Cardiac septum (tissue), 1 donor: ENCODE measurements at places on chromosomes 4 and X.

DNA sequence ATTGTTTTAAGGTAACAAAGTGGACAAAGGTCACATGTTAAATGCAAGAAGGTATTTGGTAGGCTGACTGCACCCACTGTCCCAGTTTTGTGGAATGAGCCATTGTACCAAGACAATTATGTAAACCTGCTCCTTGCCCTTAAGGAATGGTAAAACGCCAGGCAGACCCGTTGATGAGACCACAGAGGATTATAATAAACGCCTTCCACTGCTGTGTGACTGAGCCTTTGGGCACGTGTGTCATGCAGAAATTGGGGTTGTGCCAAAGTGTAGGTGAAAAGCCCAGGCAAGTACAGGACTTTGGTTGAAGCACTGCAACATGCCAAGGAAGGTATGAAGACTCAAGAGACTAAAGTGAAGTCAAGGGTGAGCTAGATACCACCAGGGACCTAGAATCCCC, 59.7 kb downstream of the LRRC66 start:
- no peak for DNase-seq

DNA sequence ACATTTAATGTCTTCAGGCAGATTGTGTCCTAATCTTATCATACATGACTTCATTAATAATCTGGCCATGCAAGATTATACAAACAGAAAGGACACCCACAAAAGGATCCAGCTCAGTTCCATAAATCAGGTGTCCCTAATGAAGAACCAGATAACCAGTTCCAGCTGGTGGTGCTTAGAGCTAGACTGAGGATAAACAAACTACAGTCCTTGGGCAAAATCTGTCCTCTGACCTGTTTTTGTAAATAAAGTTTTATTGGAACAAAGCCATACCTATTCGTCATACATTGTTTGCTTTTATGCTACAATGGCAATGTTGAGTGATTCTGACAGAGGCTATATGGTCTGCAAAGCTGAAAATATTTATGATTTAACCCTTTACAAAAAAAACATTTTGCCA, 199.5 kb downstream of the MID1IP1 start:
- DNase-seq: no peak

- DNase-seq: no peak
Observed at GRCh38 chr4:33268776-33269175, 2548.6 kb downstream of the PCDH7 start.

- no peak for DNase-seq
Observed at GRCh38 chrX:28693101-28693500, 105.9 kb downstream of the IL1RAPL1 start.

GRCh38 chr4:110165382-110166286, 32.8 kb downstream of the ELOVL6 start:
- DNase-seq: no peak

DNA sequence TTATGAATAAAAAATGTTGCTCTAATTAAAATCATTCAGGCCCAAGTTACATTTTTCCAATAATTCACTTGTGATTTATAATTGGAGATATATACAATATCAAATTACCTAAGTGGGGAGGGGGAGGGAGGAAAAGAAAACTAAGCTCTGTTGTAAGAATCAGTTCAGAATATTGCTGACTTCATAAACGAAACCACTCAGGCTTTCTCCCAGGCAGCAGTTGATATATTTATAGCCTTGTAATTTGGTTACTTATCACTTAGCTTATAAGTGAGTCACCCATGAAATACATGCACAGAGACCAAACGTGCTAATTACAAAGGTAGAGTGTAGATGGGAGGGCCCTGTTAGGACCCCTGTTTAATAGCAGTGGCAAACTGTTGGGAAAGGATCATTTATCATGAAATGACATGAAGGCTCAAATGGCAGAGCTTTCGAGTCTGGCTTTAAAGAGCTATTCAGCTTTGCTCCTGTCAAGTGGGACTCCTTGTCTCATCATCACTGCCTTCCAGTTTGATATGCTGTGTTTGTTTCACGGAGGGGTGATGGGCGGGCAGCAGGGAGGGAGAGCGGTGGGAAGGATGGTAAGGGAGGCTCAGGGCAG, 105.6 kb upstream of the PGRMC2 start:
- no peak for DNase-seq

DNA sequence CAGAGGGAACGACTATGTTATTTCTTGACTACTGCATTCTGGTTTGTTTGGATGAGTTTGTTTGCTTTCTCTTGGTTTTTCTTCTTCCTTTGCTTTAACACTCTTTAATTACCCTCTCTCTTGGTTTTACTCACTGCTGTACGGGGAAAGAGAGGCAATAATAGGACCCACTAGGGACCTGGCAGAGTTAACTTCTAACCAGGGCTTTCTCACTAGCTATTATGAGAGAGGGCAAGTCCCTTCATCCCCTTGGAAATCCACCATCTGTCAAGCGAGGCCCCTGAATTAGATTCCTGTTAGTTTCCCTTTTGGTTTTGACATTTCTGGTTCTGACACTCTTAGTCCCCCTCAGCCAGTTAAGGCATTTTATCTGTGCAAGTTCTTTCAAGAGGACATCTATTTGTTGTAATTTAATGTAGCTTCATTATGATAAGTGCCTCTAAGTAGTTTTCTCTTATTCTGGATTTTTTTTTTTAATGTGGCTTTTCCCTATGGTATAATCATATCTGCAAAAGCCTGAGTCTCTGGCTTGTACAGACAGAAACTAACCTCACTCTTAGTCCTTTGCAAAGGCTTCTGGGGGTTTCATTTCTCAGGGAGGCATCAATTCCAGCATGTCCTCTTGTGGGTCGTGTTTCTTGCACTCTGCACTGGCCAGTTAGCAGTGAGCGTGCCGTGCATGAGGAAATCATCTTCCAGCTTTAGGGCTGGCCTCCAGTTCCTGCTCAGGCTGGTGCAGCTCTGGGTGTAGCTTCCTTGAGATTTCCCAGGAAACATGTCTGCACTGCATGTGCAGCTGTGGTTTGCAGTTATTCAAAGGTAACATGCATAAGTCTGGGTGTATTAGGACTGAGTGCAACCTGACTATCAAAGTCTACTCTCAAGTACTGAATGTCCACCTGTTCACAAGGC, 221.3 kb downstream of the STIM2 start:
- DNase-seq: no peak

- DNase-seq: no peak
Observed at GRCh38 chr4:151951671-151952050, 190.9 kb upstream of the GATB start.

- DNase-seq: no peak
Observed at GRCh38 chrX:73262991-73263390, 48.3 kb upstream of the NAP1L2 start.

DNA sequence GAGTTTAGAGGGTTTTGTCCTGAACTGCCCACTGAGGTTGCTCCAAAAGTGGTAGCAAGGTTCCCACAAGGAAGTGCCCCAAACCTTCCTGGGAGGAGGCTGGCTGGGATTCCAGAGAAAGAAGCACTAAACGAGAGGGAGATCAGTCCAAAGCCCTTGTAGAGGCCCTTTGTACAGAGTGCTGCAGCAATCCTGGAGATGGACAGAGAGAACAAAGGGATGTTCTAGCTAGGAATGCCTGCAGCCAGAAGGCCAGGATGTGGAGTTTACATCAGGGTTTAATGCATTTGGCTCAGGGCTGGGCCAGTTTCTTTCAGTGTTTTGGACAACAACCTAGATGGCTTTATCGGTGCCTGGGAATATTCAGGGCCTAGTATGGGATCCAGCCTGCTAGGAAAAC, 2155.1 kb upstream of the AGA start:
- DNase-seq: no peak

GRCh38 chrX:80334583-80334982, 85.7 kb upstream of the TENT5D start:
- DNase-seq: no peak

GRCh38 chr4:86449746-86450588, 90.1 kb upstream of the MAPK10 start:
- DNase-seq: no peak

DNA sequence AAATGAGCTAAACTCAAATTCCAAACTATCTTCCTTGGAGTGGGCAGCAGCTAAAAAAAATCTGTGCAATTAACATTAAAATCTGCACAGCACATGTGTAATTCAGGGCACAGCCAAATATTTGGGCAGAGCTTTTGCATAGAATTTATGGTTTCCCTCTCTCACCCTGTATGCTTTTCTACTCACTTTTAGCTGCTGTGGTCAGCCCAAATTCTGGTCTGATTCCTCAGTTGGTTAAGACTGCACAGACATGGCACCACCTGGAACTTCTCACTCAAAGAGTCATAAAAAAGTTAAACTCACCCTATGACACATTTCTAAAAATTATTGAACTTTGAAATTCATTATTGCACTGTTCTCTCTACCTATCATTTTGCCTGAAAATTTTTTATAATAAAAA, 4.9 kb upstream of the PLK4 start:
- no peak for DNase-seq

GRCh38 chrX:42739741-42740140, 38.2 kb downstream of the PPP1R2C start:
- DNase-seq: no peak

DNA sequence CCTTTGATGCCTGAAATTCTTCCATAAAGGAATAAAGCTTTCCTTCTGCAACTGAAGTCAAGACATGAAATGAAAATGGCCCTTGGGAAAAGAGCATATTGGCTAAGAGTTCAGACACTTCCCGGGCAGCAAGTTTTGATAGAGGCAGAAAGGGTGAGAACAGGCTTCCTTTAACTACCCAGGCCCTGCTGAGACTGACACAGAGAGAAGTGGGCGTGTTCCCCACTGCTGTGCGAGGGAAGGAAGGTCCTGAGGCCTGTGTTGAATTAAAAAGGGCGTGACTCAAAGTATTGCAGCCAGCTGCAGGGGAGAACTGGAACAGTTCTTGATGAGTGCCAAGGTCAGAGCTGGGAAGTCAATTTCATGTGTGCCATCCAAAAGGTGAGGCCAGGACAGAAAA, 33.9 kb upstream of the ADGRG2 start:
- DNase-seq: no peak

- no peak for DNase-seq
Observed at GRCh38 chr4:141610365-141610764, 26.0 kb upstream of the IL15 start.

DNA sequence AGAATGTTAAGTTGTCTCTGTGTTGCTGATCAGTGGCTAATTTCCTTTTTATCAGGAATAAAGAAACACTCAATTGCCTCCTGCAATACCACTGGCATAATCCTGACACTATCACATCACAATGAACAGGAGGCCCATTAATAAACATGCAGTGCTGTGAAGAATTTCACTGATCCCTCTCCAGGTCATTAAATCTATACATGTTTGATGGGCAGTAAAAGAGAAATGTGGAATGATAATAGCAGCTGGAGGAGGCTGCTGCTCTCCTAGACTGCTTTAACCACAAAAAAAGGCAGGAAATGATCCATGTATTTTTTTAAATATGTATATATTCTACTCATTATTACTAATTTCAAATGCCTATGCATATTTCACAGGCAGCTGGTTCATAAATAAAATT, 202.1 kb downstream of the CENPC start:
- no peak for DNase-seq

- DNase-seq: no peak
Observed at GRCh38 chr4:114562176-114562904, 36.3 kb upstream of the UGT8 start.

DNA sequence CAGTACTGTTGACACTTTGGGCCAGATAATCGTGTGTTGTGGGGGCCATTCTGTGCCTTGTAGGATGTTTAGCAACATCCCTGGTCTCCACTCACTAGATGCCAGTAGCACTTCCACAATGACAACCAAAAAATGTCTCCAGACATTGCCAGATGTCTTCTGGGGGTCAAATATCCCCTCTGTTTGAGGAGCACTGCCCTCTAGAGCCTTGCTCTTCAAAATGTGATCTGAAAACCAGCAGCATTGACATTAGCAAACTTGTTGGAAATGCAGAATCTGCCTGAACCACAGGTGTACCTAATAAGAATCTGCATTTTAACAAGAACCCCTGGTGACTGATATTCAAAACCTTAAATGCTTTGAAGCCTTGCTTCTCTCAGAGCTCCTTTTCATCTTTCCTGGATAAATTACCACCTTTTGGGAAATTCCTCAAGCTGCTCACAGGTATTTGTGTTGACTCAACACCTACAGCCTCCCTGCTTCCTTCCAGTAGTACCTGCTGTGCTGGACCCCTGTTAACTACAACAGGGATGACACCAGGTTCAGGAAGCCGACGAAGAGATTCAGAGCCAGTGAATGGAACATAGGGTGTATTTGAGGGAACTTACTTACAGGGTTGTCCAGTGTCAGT, 459.0 kb upstream of the NR3C2 start:
- DNase-seq: no peak

DNA sequence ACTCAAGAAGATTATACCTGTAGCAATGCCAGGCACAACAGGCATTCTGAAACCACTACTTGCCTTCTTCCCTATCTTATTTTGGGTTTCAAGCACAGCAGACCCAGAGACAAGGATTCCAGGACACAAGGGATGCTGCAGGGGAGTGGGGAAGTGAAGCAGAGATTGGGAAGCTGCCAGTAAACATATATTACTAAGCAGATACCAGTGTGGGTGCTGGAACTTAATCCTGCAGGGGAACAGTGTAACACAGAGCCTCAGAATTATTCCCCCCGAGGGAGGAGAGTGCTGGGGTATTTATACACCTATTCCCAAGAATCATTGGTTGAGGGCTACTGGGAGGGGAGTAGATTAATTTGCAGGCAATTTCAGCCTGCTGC, 33.3 kb upstream of the MAML3 start:
- DNase-seq: no peak

DNA sequence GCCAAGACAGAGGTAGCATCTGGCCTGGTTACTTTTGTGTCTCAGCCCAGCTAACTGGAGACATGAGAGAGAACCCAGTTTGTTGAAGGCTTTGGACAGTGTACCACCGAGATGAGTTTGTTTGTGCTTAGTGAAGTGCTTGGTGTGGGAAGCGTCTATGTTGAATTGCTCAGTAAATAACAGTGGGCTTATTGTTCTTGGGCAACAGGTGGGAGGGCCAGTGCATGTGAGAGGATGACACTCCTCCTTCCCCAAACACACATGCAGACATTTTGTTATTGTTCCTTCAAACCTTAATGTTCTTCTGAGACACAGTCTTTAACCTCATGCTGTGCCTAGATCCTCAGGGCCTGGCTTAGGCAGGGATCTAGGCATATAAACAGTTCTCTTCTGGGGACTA, 39.7 kb downstream of the MSN start:
- DNase-seq: no peak

- DNase-seq: no peak
Observed at GRCh38 chrX:11609109-11609508, 56.6 kb downstream of the ARHGAP6 start.

- no peak for DNase-seq
Observed at GRCh38 chrX:17814557-17814956, 46.5 kb downstream of the RAI2 start.

GRCh38 chr4:8244001-8244757, 25.4 kb upstream of the HTRA3 start:
- DNase-seq: no peak

DNA sequence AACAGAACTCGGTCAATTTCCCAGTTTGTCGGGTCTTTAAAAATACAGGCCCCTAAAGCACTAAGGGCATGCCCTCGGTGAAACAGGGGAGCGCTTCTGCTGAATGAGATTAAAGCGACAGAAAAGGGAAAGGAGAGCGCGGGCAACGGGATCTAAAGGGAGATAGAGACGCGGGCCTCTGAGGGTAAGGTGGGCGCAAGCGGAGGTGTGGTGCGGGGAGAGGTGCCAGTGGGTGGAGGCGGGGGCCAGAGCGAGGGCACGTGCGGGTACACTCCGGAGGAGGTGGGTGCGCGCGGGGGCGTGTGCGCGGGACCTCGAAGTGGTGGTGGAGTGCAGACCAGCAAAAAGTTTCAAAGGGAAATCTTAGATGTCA, 787 bp upstream of the TET2 start:
- DNase-seq: peak; percentile 78
